ENCODE measurements at places on chromosomes 6 and 20.
A peak's percentile ranks its signal among the peaks of the same experiment; 100 is the strongest.

DNA sequence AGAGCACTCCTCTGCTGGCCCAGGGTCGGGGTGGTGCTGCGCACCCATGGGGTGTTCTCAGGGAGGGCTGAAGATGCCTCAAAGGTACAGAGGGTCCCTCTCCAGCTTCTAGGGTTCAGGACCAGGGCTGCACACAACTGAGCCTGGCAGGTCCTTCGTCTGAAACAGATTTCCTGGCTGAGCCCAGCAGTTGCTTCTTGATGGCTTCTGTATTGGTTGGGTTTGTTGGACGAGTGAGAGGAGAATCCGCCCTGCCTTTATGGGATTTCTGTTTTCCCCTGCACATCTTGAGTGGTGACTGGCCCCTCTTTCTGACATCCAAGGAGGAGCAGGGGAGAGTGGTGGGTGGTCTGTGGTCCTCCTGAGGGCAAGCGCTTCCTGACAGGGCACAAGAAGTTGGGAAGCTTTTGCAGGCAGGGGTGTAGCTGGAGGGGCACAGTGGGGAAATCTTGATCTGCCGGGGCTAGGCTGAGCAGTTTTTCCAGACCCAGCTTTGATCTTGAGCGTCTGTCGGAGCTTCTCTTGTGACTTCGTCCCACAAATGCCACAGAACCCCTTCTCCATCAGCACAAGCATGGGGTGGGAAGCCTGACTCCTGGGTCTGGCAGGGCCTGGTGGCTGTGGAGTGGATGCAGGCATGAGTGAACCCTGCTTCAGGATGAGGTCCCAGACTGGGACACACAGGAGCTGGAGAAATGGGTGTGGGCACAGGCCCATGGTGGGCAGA, 116.5 kb downstream of the SYNDIG1 start:
- DNase-seq, result no peak

DNA sequence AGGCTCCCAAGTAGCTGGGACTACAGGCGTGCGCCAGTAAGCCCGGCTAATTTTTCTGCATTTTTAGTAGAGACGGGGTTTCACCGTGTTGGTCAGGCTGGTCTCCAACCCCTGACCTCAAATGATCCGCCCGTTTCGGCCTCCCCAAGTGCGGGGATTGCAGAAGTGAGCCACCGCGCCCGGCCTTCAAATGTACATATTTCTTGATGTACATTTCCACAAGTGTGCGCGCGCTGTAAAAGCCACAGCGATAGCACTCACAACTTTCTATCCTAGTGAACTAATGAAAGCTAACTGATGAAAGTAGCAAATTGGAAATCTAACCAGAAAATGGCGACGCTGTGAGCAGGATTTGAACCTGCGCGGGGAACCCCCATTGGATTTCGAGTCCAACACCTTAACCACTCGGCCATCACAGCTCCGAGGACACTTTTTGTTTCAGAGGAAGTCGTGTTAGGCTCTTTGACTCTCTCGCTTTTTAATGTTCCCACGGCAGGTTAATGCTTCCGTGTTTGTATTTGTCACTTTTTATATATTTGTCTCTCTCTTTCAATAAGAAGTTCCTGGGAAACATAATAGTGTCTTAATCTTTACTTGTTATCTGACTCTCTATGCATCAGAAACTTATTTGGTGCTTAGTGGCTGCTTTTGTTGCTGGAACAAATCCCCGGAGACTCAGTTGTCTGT, 199.4 kb upstream of the ZNF184 start:
- peak; percentile 31 for DNase-seq

- no peak for DNase-seq
These were observed 398.8 kb downstream of the ESR1 start for GRCh38 chr6:152206072-152206818.

- no peak for DNase-seq
These were observed 110.1 kb downstream of the TNFAIP3 start for GRCh38 chr6:137977206-137977605.

DNA sequence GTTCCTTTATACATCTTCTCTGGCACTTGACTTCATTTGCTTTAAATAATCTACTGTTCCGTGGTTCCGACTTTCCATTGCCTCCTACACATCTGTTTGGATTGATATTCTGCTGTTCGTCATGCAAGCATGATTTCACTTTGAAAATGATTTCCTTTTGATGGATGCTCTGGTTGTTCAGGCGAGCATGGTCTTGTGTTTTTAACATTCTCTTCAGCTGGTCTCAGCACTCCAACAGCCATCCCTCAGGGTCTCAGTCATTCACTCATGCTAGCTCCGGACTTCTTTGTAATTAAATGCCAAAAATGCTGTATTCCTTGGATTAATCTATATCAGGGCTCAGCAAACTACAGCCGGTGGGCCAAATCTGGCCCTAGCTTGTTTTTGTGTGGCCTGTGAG, 27.2 kb upstream of the SPACA1 start:
- no peak for DNase-seq

All from AG04449 (cell line).